ENCODE measurements at places on chromosomes 6 and 20.

- no peak for DNase-seq
These were observed 90.7 kb downstream of the FOXC1 start for GRCh38 chr6:1700278-1700967.

- DNase-seq: no peak
These were observed 26.3 kb downstream of the SPDEF start for GRCh38 chr6:34529665-34530327.

- no peak for DNase-seq
These were observed 73.0 kb upstream of the ENPP5 start for GRCh38 chr6:46243754-46244153.

DNA sequence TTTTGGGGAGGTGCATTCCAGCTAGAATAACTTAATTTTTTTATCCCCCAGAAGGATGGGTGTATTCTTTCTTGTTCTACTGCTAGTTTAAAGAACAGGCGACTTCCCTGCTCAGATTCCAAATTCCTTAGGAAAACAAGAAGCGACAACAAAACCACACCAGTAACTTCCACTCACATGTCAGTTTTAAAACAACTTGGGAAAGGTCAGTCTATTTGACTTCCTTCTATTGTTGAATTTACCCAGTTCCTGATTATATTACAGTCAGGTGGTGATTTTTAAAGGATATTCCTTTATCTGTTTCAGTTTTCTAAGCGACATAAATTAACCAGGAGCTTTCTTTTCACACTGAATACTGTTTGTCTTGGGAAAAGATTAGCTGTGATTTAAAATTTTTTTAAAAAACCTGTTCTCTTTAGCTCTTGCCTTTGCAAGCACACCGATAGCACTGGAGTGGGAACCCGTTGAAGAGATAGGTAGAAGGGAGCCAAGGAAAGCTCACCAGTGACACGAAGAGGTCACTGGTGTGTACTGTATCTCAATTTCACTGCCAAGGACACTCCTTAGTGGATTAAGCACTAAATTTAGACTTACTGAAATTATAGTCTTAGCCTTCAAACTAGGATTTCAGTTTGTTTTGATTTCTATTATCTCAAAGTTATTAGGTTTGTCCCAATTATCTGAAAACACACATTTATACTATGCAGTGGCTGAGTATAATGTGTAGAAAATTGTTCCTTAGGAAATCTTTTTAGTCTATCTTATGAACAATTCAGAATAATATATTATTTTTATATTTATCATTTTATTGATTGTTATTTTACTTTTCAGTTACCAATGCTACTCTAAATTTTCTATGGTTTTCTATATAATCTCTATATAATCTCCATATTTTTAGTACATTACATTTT lies 22.3 kb downstream of the MARCKS start:
- peak; percentile 67 for DNase-seq

GRCh38 chr20:31602779-31603441 lies 2.2 kb upstream of the ID1 start:
- no peak for DNase-seq

GRCh38 chr6:115899730-115900282 lies 160.9 kb downstream of the FRK start:
- DNase-seq: no peak
